ENCODE measurements at places on chromosomes 4 and X.

DNA sequence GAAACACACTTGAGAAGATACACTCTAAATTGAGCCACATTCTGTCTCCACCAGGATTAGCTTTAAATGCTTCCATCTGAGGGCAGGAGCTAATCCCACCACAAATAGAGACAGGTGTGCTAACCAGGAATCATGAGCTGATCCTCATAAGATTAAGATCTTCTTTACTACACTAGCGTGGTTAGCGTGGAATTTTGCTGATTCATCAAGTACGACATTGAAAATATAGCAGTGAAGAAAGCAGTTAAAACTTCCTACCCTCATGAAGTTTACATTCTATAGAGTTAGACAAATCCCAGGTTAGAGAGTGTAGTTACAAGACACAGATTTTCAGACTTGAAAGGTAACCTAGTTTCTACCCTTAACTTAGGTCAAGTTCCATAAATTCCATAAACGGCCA is 5.3 kb upstream of the APELA start:
- no peak for DNase-seq

GRCh38 chrX:103864149-103864548 is 32.1 kb upstream of the RAB9B start:
- DNase-seq: no peak

DNA sequence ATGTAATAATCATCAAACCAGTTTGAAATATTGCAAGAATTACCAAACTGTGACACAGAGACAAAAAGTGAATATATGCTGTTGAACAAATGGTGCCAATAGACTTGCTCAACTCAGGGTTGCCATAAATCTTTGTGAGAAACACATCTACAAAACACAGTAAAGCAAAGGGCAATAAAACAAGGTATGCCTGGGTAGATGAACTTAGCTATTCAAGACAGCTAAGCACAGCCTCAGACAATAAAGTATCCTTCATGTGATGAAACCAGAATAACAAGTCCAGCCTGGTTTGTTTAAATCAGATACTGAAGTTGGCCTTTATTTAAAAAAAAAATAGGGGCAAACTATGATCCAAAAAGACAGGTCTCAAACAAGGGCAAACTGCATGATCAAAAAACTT is 19.2 kb downstream of the LAMTOR3 start:
- DNase-seq: no peak

- no peak for DNase-seq
These were observed 206.2 kb downstream of the KCNIP4 start for GRCh38 chr4:21742326-21742725.

GRCh38 chr4:15451181-15451865 is 18.4 kb upstream of the CC2D2A start:
- DNase-seq: peak; percentile 25

DNA sequence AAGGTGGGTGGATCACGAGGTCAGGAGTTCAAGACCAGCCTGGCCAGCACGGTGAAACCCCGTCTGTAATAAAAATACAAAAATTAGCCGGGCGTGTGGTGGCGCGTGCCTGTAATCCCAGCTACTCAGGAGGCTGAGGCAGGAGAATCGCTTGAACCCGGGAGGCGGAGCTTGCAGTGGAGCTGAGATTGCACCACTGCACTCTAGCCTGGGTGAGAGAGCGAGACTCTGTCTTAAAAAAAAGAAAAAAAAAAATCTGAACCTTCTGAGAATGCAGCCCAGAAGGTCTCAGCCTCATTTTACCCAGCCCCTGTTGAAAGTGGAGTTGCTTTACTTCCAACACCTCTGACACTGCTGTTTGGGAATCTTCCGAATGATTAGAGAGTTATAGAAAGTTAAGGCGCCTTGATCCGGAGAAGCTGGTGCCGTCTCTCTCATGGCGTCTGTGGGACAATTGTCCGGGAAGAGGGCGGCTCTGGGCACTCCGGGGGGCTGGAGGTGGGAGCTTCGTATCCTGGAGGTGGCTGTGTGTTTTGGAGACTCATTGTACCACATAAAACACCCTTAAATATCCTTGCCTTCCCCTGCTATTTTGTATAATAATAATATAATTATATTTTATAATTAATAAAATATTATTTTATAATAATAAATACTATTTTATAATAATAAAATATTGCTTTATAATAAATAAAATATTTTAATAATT is 92.7 kb upstream of the PPP2R3B start:
- no peak for DNase-seq

GRCh38 chr4:124810827-124811226 is 98.3 kb upstream of the ANKRD50 start:
- no peak for DNase-seq

- no peak for DNase-seq
These were observed 47.5 kb upstream of the BCOR start for GRCh38 chrX:40145001-40145922.

DNA sequence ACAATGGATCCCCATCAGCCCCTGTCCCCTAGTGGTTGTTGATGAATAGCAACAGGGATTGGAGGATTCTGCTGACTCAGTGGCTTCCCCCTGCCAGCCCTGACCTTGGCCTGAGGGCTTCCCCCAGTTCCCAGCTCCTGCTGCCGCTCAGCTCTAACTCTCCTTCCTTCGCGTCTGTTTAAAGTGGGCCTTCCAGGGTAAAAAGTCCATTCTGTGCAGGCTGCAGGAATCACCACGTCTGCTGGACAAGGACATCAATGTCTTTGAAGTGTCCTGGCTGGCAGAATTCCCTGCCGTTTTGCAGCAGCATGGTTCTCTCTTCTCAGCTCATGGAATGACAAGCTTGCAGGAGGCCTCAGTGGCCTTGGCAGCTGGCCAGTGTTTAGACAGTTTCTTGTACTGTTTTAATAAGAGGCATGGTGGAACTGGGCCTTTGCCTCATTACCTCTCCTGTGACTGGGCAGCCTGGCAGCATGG is 152.5 kb upstream of the STX18 start:
- DNase-seq: no peak
